ENCODE measurements at places on chromosomes 2 and 18.

DNA sequence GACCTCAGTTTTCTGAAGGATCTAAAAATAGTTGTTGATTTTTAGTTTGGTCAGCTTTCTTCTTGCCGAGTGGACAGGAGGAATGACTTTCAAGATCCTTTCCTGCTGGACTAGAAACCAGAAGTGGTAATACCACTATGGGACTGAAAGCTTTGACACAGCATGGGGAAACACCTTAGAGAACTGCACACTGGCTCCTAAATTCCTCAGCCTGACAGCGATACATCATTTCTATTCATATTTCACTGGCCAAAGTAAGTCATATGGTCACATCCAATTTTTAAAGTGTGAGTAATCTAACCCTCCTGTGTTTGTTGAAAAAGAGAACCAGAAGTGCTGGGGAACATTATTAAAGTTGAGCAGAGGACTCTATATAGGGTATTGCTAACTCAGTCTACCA lies 244.7 kb upstream of the MMADHC start:
- no peak for DNase-seq

DNA sequence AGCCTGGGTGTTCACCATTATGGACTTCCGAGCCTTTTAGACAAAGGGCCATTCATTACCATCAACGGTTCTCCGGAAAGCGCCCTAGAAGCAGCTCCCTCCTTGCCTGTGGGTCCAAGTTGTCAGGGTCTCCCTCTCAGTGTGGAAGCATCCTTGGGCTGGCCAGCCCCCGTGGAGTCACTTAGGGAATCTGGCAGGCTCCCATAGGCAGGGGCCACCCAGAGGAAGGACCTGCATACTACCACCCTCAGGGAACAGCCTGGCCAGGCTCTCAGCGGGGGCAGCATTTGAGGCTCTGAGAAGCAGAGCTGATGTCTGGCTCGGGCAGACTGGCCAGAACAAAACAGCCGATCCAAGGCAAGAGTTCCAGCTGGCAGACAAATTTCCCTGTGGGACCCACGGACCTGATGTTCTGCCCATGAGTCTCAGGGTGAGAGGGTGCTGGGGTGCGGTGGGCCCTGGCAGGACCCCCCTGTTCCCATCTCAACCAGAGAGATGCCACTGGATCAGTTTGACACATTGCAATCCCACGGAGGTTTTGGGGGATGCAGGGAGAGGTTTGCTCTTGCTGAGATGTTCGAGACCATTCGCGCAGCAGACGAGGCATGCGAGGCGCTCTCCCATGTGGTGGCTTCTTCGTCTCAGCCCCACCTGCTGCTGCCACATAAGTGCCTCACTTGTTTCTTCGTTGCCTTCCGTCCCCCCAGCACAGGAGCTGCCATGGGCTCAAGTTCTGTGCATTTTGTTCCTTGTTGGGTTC lies 56.9 kb downstream of the ACKR3 start:
- DNase-seq, result no peak

- no peak for DNase-seq
Observed at GRCh38 chr18:69328086-69328485, 72.6 kb upstream of the DOK6 start.

DNA sequence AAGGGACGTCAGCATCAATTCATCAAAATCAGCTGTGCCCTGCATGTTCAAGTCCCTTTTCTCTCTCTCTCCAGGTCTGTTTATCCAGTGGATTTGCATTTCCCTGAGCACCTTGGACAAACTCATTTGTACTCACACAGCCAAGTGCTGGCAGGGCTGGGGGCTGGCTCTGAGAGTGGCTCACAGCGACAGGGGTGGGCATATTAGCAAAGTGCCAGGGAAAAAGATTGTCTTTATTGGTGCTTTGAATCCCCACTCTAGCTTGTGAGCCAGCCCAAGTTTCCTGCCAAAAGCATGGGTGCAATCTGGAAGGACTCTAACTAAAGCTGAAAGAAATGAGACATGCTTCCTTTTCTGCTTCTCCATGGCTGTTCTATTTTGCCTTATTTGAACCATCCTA lies 56.6 kb downstream of the ACOXL start:
- DNase-seq, result no peak

- DNase-seq, result no peak
Observed at GRCh38 chr2:158743466-158743865, 51.7 kb upstream of the DAPL1 start.

DNA sequence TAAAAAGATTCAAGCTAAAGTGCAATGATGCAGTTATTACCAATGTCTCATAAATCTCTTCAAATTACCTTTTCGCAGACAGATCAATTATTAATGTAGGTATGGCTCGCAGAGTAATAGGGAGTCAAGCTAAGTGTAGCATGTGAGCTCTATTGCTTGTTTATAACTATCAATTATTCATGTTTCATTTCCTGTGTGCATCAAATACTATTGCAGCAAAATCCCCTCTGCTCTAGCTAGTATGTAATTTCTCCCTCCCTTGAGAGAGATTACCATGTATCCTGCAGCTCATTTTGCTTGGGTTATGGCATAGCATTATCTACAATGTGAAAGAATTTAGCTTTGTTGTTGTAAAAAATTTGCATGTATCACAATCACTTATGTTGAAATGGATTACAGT lies 65.6 kb upstream of the SCN1A start:
- DNase-seq, result no peak

DNA sequence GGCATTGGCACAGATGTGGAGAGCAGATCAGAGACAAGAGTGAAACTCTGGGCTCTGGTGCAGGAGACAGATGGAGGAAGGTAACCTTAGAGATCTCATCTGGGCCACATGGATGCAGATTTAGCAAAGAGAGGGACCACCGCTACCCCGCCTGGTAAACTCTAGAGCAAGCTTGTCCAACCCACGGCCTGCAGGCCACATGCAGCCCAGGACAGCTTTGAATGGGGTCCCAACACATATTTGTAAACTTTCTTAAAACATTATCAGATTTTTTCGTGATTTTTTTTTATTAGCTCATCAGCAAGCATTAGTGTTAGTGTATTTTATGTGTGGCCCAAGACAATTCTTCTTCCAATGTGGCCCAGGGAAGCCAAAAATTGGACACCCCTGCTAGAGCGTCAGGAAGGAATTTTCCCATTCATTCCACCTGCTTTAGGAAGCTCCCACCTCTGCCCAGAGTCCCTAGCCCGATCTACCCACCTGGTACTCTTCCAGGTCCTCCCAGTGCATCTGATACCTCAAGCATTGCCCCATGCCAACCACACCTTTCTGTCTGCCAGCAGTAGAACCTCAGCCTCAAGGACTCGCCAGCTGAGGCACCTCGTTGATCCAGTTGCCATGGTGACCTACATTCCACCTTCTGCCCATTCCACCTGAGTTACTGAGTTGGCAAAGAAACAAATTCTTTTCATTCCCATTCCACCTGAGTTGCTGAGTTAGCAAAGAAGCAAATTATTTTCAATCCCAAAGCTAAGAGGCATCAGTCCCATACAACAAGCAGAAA lies at the start of gene CIB4:
Gene CIB4, minus strand, starts transcription at position 586 of the 784 bp plus-strand sequence. Its CDS starts 52 bp downstream, at position 534.
- DNase-seq, result no peak

GRCh38 chr2:104944495-104944894 lies 90.6 kb downstream of the POU3F3 start:
- DNase-seq, result peak; percentile 2

DNA sequence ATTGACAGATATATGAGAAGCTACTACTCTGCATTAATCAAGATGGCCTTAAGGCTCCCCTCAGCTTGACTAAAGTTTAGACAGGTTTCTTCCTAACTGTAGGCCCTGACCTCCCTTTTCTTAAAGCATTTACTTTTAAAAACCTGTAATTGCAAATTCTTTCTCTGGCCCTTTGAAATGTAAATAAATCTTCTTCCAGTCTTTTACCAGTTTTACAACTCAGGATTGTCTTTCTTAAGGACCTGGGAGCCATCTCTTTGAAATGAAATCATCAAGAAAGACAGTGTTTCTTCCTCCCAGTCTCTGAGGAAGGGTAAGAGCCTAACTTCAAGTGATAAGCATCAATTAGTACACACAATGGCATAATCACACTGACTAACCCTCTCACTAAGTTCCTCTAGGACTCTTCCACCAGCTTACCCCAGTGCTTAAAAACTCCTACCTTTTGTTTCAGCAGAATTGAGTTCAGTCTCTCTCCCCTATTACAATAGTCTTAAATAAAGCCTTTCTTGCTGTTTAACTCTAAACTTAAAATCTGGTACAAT lies 58.7 kb upstream of the CDH20 start:
- DNase-seq, result no peak

DNA sequence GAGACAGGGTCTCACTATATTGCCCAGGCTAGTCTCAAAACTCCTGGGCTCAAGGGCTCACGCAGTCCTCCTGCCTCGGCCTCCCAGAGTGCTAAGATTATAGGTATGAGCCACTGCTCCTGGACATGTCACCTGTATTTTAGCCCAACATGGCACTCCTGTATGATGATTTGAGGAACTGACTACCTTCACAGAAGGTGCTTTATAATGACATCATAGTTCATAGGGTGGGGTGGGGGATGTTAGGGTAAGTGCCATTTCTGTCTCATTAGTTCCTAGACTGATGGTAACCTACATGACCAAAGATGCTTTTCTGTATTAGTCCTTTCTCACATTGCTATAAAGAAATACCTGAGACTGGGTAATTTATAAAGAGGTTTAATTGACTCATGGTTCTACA lies 109.7 kb downstream of the MAP4K4 start:
- no peak for DNase-seq

DNA sequence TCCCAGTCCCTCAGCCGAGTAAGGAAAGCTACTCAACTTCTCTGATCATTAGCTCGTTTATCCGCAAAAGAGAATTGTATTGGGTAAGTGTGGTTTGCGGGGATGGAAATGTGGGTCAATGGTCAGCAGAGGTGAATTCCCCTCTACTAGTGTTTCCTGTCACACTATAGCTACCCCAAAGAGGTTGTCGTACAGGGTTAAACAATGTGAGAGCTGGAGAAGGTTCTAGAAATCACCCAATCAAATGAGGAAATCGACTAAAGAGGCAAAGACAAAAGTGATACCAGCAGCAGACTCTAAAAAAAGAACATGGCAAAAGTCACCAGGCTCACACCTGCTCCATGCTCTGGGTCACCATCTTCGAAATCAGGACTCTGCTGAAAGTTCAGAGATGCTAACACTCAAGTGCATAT lies 144.7 kb upstream of the ITGA4 start:
- no peak for DNase-seq

DNA sequence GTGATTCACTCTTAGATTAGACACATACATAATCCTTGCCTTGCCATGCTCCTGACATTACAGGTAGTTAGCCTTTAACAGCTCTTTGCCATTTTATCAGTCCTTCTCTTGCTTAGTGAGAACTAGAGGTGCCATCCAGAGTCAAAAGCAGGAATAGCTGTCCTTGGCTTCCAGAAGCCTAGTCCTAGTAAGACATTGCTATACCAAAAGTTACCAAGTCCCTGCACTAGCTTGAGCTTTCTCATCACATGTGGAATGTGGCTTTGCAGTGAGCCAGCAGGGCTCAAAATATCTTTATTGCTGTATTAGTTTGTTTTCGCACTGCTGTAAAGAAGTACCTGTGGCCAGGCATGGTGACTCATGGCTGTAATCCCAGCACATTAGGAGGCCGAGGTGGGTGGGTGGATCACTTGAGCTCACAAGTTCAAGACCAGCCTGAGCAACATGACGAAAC lies 104.7 kb upstream of the NOSTRIN start:
- no peak for DNase-seq

DNA sequence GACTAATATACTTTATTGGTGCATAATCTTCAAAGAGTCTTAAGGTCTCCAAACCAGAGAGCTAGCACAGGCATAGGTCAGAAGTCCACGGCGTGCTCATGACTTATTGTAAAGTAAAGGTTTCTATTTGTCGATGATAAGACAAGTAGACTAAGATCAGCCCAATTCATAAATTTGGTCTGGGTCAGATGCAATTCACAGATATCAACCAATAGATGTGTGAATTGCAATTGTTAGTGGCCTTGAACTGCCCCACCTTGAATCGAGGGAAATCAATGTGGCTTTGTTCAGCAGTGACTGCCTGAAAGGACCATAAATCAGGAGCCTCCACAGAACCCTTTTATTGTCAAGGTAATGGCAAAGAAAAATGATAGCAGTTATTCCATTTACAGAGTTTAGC lies 39.1 kb upstream of the CPS1 start:
- DNase-seq, result no peak

DNA sequence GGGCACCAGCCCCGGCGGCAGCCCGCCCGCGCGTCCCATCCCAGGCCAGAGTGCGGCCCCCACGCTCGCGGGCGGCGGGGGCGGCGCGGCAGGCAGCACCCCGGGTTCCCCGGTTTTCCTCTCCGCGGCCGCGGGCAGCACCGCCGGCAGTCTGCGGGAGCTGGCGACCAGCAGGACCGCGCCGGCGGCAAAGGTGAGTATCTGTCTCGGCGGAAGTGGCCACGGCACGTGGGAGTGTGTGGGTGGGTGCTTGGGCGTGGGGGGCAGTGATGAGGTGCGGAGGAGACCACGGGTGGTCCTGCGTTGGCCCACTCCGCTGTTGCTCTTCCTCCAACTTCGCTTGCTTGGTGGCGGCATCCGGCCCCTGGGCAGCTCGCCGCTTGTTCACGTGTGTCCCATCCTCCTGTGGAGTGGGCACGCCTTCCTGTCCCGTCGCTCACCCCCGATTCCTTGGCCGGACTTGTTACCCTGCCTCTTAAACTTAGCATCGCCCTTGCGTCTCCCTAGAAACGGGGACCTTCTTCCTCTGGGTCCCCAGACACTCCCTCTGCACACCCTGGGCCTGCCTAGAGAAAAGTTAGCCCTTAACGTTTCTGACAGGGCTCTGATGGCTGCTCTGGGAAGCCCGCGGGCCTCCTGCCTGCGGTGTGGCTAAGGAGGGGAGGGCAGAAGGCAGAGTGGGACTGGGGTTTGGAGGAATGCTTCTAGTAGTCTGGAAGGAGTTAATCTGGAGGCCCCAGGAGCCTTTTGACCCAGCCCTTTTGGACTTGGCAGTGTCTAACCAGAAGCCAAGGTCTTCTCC lies 1.1 kb downstream of the SH3RF3 start:
- DNase-seq, result no peak

GRCh38 chr2:141055531-141055930 lies 1075.3 kb downstream of the LRP1B start:
- DNase-seq, result no peak

DNA sequence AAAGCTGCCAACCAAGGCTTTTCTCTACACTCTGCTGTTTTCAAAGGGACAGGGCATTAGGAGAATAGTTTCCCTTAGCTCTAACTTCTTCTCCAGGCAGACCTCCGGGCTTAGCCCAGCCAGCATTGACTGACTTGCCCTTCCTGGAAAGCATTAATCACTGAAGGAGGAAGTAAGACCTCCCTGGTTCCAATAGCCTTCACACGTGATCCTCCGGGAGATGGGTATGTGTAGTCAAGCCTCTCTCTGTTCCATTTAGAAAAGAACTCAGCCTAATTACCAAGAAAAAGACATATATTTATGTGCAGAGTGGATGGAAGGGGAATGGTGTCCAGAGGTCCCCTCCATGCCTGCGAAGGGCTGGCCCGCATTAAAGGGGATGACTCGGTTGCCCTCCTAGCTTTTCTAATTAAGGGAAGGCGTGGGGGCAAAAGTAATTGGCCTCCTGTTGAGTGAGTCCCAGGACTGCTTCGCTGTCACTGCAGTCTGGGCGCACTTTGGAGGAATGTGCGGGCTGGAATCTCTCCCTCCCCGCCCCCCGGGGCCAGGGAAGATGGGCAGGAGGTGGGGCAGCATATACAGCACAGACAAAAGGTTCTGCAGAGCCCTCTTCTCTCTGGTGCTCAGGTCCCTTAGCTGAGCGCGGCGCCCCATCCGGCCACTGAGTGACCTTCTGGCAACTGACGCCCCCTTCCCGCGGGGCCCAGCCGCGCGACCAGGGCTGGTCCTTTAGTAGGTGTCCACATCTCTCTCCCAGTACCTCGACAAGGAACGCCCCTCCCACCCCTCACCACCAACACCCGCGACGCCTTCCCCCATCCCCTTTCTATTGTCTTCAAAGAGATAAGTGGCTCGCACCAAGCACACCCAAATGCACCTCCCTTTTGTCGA lies 686.0 kb downstream of the NRXN1 start:
- DNase-seq, result no peak

Data from NCI-H748 treated with DMSO at 0.1 percent for 48 hours (cell line).